ENCODE measurements at places on chromosomes 7 and 10.
A peak's percentile ranks its signal among the peaks of the same experiment; 100 is the strongest.

- no peaks in the 10 kb centered on the region for H3K36me3 ChIP-seq
- no peak for DNase-seq
- no peaks in the 10 kb centered on the region for H3K4me1 ChIP-seq
- H3K4me3 ChIP-seq: peak overlapping the region; percentile 49
- H3K27ac ChIP-seq: no peak overlapping the region
- no peaks in the 10 kb centered on the region for H3K27me3 ChIP-seq
Observed at GRCh38 chr10:121627876-121628581, 29.8 kb upstream of the FGFR2 start.

GRCh38 chr7:87152897-87153641, 816 bp downstream of the DMTF1 start:
- H3K4me3 ChIP-seq: peak overlapping the region; percentile 89
- H3K4me1 ChIP-seq: peaks cover 46% of the 10 kb centered on the region
- no peaks in the 10 kb centered on the region for H3K36me3 ChIP-seq
- H3K27me3 ChIP-seq: no peaks in the 10 kb centered on the region

GRCh38 chr10:48817141-48817540, 122.5 kb downstream of the LRRC18 start:
- no peaks in the 10 kb centered on the region for H3K4me1 ChIP-seq
- H3K27me3 ChIP-seq: no peaks in the 10 kb centered on the region
- no peak overlapping the region for H3K4me3 ChIP-seq
- H3K27ac ChIP-seq: no peak overlapping the region
- DNase-seq: no peak

DNA sequence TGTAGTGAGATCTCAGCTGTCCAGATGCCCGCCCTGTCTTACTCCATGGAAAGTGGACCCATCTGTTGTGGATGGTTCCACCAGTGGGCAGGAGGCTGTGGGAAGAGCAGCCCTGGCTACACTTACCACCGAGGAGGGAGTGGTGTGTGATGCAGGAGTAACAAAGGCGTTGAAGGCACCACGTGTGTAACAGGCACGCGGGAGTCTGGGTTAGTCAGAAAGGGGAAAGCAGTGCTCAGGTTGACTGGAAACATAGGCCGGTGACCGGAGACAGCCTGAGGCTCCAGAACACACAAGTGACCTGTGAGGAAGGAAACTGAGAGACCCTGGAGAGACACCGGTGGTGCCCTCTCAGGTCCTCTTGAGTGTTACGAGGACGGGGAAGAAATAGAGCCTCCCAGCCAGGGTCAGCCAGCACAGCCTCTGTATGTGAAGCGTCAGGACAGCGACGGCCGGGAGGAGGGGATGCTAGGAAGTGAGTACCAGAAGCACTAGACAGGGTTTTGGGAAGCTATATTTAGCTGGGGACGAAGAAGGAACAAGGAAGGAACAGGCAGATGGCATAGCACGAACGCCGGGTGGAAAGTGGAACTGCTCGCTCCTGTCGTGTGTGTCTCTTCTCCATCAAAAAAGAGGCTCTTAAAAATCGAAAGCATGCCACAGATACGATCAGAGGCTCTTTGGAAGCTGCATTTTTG, 51.7 kb downstream of the DAGLB start:
- H3K27me3 ChIP-seq: no peaks in the 10 kb centered on the region
- H3K4me1 ChIP-seq: peaks cover 57% of the 10 kb centered on the region
- DNase-seq: no peak

GRCh38 chr7:74029089-74029785, 1.3 kb downstream of the ELN start:
- H3K4me1 ChIP-seq: peaks cover 32% of the 10 kb centered on the region
- peak overlapping the region; percentile 94 for H3K27ac ChIP-seq
- DNase-seq: no peak
- H3K36me3 ChIP-seq: peaks cover 25% of the 10 kb centered on the region
- peak overlapping the region; percentile 82 for H3K4me3 ChIP-seq

- no peak for DNase-seq
- peak overlapping the region; percentile 78 for H3K4me3 ChIP-seq
- H3K27ac ChIP-seq: peak overlapping the region; percentile 78
- no peaks in the 10 kb centered on the region for H3K36me3 ChIP-seq
- no peaks in the 10 kb centered on the region for H3K27me3 ChIP-seq
- H3K4me1 ChIP-seq: peaks cover 12% of the 10 kb centered on the region
Observed at GRCh38 chr10:93703066-93703465, 674 bp upstream of the FRA10AC1 start.

GRCh38 chr7:94580601-94581000, 71.0 kb downstream of the CASD1 start:
- no peak overlapping the region for H3K4me3 ChIP-seq
- peaks cover 3% of the 10 kb centered on the region for H3K36me3 ChIP-seq
- DNase-seq: no peak
- no peaks in the 10 kb centered on the region for H3K27me3 ChIP-seq

GRCh38 chr10:132296666-132297443, 10.9 kb downstream of the STK32C start:
- H3K36me3 ChIP-seq: no peaks in the 10 kb centered on the region
- H3K4me3 ChIP-seq: no peak overlapping the region
- H3K27me3 ChIP-seq: no peaks in the 10 kb centered on the region
- no peak for DNase-seq

GRCh38 chr7:33761449-33762080, 143.8 kb upstream of the BMPER start:
- no peaks in the 10 kb centered on the region for H3K36me3 ChIP-seq
- H3K27ac ChIP-seq: no peak overlapping the region
- H3K4me1 ChIP-seq: no peaks in the 10 kb centered on the region

DNA sequence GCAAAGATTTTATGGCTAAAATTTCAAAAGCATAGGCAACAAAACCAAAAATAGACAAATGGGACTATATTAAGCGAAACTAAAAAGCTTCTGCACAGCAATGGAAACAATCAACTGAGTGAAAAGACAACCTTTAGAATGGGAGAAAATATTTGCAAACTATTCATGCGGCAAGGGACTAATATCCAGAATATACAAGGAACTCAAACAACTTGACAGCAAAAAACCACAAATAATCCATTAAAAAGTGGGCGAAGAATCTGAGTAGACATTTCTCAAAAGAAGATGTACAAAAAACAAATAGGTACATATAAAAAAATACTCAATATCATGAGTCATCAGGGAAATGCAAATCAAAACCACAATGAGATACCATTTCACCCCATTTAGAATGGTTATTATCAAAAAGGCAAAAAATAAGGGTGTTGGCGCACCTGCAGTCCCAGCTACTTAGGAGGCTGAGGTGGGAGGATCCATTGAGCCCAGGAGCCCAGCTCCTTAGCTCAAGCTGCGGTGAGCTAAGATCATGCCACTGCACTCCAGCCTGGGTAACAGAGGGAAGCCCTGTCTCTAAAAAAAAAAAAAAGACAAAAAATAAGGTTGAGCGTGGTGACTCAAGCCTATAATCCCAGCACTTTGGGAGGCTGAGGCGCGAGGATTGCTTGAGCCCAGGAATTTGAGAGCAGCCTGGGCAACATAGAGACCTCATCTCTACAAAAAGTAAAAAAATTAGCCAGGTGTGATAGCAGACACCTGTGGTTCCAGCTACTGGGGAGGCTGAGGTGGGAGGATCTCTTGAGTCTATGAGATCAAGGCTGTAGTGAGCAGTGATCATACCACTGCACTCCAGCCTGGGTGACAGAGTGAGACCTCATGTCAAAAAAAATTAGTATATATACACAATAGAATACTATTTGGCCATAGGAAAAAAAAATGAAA, 4.2 kb upstream of the CCM2 start:
- H3K4me1 ChIP-seq: peaks cover 1% of the 10 kb centered on the region
- H3K27me3 ChIP-seq: no peaks in the 10 kb centered on the region
- no peak overlapping the region for H3K4me3 ChIP-seq

- H3K27ac ChIP-seq: peak overlapping the region; percentile 46
- no peak overlapping the region for H3K4me3 ChIP-seq
- no peak for DNase-seq
- H3K36me3 ChIP-seq: no peaks in the 10 kb centered on the region
- H3K4me1 ChIP-seq: peaks cover 26% of the 10 kb centered on the region
Observed at GRCh38 chr10:61933859-61934555, 32.5 kb downstream of the ARID5B start.

- peak overlapping the region; percentile 99 for H3K27ac ChIP-seq
- H3K36me3 ChIP-seq: no peaks in the 10 kb centered on the region
- H3K4me1 ChIP-seq: peaks cover 2% of the 10 kb centered on the region
- H3K27me3 ChIP-seq: no peaks in the 10 kb centered on the region
- H3K4me3 ChIP-seq: peak overlapping the region; percentile 84
Observed at GRCh38 chr10:75404815-75405597, 3.4 kb upstream of the ZNF503 start.

DNA sequence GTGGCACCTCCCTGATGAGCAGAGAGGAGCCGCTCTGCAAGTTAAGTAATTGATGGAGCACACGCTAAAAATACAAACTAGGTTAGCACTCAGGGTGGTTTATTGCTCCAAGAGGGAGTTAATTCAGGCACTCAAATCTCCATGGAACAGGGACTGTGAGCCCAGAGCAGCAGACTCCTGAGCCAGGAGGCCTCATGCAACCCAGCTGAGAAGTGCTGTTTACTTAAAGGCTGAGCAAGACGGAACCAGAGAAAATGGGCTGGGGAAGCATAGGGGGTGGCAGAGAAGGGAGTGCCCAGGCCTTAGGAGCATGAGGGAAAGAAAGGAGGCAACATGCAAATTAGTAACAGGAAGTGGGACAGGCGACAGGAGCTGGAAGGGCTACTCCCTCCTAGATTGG, 174.1 kb downstream of the KCNMA1 start:
- H3K4me1 ChIP-seq: peaks cover 66% of the 10 kb centered on the region
- H3K27me3 ChIP-seq: no peaks in the 10 kb centered on the region
- H3K27ac ChIP-seq: peak overlapping the region; percentile 49
- DNase-seq: no peak
- no peak overlapping the region for H3K4me3 ChIP-seq
- no peaks in the 10 kb centered on the region for H3K36me3 ChIP-seq

DNA sequence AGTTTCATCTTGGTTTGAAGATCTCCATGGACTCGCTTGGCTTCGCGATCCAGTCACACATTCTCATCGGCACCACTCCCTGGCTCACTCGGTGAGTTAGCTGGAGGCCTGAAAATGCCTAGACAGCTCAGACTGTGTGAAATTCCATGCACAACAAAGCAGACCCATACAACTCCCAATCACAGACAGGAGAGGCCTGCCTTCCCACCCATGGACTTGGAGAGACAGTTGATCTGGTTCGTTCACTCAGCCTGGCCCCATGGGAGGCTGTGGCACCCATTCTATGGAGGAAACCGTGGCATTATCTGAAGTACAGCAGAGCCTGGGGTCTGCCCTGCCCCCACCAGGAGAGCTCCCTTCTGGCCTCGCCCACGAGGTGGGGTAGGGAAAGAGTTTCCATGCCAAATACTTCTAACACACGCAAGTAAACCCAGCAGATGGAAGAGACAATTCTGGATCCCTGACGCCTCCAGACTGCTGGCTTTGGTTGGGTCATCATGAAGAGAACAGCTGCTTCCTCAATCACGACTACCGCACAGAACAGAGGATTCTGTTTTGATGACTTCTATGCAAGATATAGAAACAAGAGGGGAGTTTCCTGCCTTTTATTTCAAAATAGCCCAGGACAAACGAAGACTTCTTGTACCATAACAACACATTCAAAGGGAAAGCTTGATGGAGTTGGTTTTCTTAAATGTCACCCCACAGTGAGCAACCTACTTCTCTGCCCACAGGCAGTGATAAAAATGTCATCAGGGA, 15.9 kb downstream of the FAM53B start:
- no peak overlapping the region for H3K4me3 ChIP-seq
- no peaks in the 10 kb centered on the region for H3K36me3 ChIP-seq
- no peak for DNase-seq
- peaks cover 30% of the 10 kb centered on the region for H3K4me1 ChIP-seq
- no peaks in the 10 kb centered on the region for H3K27me3 ChIP-seq

- H3K4me3 ChIP-seq: no peak overlapping the region
- no peak for DNase-seq
Observed at GRCh38 chr7:910441-910861, 34.1 kb downstream of the GET4 start.

DNA sequence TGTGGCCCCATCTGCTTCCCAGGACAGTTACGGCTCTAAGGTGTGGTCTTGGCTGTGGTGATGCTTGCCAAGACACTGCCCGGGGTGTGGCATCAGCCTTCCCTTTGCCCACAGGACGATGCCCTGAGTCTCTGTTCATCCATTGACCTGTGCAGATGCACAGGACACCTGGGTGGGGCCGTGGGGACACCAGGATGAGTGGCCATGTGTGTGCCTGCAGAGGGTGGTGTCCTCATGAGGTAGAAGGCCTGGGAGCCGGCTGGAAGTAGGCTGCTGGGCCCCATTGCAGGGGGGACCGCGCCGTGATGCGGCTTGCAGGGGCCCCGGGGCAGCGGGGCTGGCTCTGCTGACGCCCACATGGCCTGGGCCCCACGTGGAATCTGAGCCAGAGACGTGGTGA, 22.4 kb upstream of the PWWP2B start:
- H3K36me3 ChIP-seq: no peaks in the 10 kb centered on the region
- H3K4me1 ChIP-seq: no peaks in the 10 kb centered on the region
- H3K27ac ChIP-seq: no peak overlapping the region
- no peak for DNase-seq

DNA sequence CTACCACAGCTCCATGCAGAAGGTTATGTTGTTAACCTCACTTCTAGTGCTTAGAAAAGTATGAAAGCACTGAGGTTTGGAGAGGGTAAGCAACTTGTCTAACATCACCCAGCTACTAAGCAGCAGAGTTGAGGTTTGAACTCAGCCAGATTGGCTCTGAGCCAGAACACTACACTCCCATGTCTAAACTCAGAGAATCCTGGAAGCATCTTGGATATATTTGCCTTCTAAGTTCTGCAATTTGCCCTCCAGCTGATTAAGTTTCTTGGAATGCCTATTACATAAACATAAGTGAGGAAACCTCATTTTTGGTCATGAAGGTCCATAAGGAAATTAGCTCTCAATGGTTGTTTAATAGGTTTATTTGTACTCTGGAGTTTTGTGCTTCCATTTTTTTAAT, 78.1 kb upstream of the PHYHIPL start:
- peaks cover 28% of the 10 kb centered on the region for H3K4me1 ChIP-seq
- H3K27ac ChIP-seq: no peak overlapping the region
- no peaks in the 10 kb centered on the region for H3K27me3 ChIP-seq
- no peaks in the 10 kb centered on the region for H3K36me3 ChIP-seq

DNA sequence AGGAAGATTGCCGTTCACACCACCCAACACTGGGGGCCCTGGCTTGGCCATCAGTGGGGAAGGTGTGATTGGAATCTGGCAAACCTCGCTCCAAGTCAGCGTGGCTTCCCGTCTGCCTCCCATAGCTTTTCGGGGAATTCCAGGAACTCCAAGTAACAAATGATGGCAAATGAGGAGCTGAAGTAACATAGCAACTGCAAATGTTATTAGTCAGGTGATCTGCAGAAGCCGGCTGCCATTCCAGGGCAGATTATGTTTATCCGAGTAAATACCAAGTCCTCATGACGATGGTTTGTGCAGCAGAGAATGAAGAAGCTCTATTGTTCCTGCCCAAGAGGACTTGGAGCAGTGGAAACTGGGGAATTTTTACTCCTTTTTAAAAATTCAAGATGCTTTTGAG, 270.5 kb upstream of the PODXL start:
- H3K27me3 ChIP-seq: no peaks in the 10 kb centered on the region
- H3K36me3 ChIP-seq: no peaks in the 10 kb centered on the region
- H3K4me1 ChIP-seq: no peaks in the 10 kb centered on the region
- no peak for DNase-seq

DNA sequence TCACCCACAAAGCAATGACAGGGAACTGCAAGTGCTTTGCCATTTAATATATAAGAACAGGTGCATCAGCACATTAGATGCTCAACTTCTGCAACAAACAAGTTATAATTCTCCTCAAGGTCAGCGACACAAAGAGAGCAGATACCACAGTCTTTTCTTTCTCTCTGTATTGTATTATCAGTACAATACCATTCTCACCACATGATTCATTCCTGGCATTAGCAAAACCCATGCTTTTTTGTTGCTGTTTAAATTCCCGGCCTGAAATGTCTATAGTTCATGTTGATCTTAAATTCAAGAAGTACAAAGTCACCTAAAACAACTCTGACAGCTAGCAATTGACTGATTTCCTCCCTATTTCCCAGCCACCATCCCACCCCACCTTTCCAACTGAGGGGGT, 111.8 kb upstream of the FEZF1 start:
- H3K27me3 ChIP-seq: no peaks in the 10 kb centered on the region
- no peak overlapping the region for H3K27ac ChIP-seq
- H3K36me3 ChIP-seq: no peaks in the 10 kb centered on the region
- H3K4me3 ChIP-seq: no peak overlapping the region
